ENCODE measurements at places on chromosomes 16 and 17. TPM values are rescaled to one million over a fixed set of nuclear protein-coding genes. Genes with fewer than 3 reads are reported as not detected.

The SRCAP gene
- 19.0 TPM for total RNA-seq

The TBX4 gene
- not detected for total RNA-seq

The CDH13 gene
- total RNA-seq, result 6.0 TPM

The C1QTNF1 gene
- total RNA-seq, result 326 TPM

The MT1H gene
- not detected for total RNA-seq

The DOC2A gene
- total RNA-seq, result 0.48 TPM

The PGS1 gene
- 50.2 TPM for total RNA-seq

The NOB1 gene
- total RNA-seq, result 45.8 TPM

The SPATA32 gene
- total RNA-seq, result 0.44 TPM

The IL34 gene
- 7.5 TPM for total RNA-seq

The NPTX1 gene
- total RNA-seq, result under 0.01 TPM

The DHX38 gene
- 60.6 TPM for total RNA-seq

The SLC26A11 gene
- total RNA-seq, result 20.6 TPM

The CEP295NL gene
- total RNA-seq, result 1.8 TPM

The KRT12 gene
- total RNA-seq, result not detected

The BICDL2 gene
- total RNA-seq, result 50.1 TPM

The HEATR3 gene
- 16.6 TPM for total RNA-seq

The KRT40 gene
- total RNA-seq, result not detected

The EVI2A gene
- total RNA-seq, result 34.2 TPM

The KRTAP1-5 gene
- total RNA-seq, result not detected

The ZNF423 gene
- 4.7 TPM for total RNA-seq

The CCDC200 gene
- not detected for total RNA-seq

The MYH13 gene
- total RNA-seq, result not detected

The FBXW10B gene
- 0.48 TPM for total RNA-seq

The SDF2 gene
- total RNA-seq, result 54.1 TPM

The MT4 gene
- total RNA-seq, result not detected

The SOX15 gene
- total RNA-seq, result 4.1 TPM

The CNTNAP1 gene
- 1.8 TPM for total RNA-seq

The ARHGAP27 gene
- 28.8 TPM for total RNA-seq

The KRT9 gene
- total RNA-seq, result not detected

The ADAP2 gene
- total RNA-seq, result 40.0 TPM

The TBC1D3L gene
- 9.8 TPM for total RNA-seq

The KRTAP9-6 gene
- total RNA-seq, result not detected

The OMG gene
- total RNA-seq, result not detected

The IRF8 gene
- 16.7 TPM for total RNA-seq

The BOLA2B gene
- 258 TPM for total RNA-seq

The CPNE7 gene
- total RNA-seq, result 4.9 TPM

The CCL3 gene
- total RNA-seq, result not detected

The P2RX5 gene
- total RNA-seq, result 0.32 TPM

The C17orf78 gene
- not detected for total RNA-seq

The MMP15 gene
- total RNA-seq, result 4.8 TPM

The KRT27 gene
- not detected for total RNA-seq

The TMC8 gene
- 4.2 TPM for total RNA-seq

The ADORA2B gene
- total RNA-seq, result 4.9 TPM

The FAM171A2 gene
- total RNA-seq, result 2.9 TPM

The PLA2G10 gene
- not detected for total RNA-seq

The C17orf67 gene
- total RNA-seq, result 2.0 TPM

The CDC6 gene
- total RNA-seq, result 0.80 TPM

The TMEM114 gene
- total RNA-seq, result not detected

The CLDN6 gene
- not detected for total RNA-seq

The PPP1R1B gene
- total RNA-seq, result 22.6 TPM

The APOBR gene
- total RNA-seq, result 2.9 TPM

The TBX6 gene
- total RNA-seq, result 0.98 TPM

The KRTAP4-16 gene
- total RNA-seq, result not detected

The TP53TG3 gene
- total RNA-seq, result not detected

Data from breast epithelium (tissue), 4 donors.